Activated CD4-positive, alpha-beta T cell treated with anti-CD3 and anti-CD28 coated beads for 36 hours (primary cell): ENCODE measurements at places on chromosomes 6 and 20. TPM values are rescaled to one million over a fixed set of nuclear protein-coding genes. Genes with fewer than 3 reads are reported as not detected.

GRCh38 chr6:99501762-99502161 lies 13.5 kb downstream of the USP45 start:
- no peak for DNase-seq

DNA sequence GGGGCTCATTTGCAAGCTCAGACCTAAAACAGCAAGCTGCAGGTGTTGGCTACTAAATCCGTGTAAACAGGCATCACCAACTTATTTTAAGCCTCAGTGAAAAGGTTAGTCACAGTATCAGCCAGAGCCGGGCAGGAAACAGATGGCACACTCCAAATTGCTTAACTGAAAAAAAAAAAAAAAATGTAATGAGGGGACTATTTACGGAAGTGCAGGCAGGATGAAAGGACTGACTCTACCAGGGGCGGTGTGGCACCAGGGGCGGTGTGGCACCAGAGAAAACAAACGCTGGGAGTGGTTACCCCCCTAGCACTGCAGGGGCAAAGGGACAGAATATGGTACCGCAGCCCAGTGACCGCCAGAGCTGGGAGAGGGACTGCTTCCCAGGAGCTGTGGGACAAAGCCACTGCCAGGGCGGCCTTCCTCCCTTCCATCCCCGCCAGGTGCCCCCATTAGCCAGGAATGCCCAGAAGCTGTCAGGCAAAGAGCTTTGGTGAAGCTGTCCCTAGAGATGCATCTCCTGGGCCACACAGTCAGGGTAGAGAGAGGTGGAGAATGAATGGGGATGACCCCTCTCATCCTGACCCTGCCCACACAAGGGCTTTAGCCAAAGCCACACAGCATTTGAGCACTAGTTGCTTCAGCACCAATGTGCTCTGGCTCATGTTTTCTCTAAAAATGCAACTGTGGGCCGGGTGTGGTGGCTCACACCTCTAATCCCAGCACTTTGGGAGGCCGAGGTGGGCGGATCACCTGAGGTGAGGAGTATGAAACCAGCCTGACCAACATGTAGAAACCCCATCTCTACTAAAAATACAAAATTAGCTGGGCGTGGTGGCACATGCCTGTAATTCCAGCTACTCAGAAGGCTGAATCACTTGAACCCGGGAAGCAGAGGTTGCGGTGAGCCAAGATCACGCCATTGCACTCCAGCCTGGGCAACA lies 39.6 kb upstream of the GFOD1 start:
- peak; percentile 48 for DNase-seq

DNA sequence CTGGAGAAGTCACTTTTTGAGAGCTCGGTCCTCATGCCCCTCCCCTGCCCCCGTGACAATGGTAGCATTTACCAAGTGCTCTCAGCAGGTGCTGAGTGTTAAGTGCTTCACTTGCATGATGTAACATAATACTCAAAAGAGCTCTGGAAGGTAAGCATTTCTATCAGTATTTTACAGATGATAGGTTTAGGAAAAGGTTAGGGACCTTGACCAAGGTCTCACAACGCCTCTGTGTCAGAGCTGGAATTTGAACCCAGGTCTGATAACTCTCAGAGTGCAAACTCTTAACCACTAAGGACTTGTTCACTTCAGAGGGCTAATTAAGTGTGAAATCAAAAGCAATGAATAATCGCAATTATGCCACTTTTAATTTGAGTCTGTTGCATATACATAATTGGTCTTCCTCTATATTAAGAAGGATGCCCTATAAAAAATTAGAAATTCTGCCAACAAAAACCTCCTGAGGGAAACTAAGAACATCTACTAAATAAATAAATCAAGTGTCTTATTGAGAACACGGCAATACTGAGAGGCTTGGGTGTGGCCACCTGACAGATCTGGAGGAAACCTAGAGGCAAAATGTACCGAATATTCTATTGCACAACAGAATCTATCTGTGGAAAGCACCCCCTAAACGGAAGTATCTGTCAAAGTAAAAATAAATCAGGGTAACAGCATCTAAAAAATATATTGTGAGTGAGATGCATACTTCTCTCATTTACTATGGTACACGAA lies 109.8 kb downstream of the BACH2 start:
- peak; percentile 27 for DNase-seq

GRCh38 chr6:53750052-53750650 lies 44.7 kb upstream of the LRRC1 start:
- no peak for DNase-seq

DNA sequence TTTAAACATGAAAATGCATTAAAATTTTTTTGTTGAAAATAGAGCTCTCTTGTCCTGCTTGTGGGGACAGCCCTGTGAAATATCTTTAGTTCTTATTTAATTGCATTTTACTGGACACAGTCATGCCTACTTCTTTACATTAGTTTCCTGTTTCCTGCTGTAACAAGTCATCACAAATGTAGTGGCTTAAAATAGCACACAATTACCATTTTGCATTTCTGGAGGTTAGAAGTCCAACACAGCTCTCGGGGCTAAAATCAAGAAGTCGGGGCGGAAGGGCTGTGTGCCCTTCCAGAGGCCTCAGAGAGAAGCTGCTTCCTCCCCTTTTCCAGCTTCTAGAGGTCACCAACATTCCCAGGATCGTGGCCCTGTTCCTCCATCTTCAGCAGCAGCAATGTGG lies 29.4 kb downstream of the PNLDC1 start:
- no peak for DNase-seq

- no peak for DNase-seq
Observed at GRCh38 chr6:85537055-85537494, 56.6 kb downstream of the SNX14 start.

- no peak for DNase-seq
Observed at GRCh38 chr6:70107852-70108629, 194.8 kb downstream of the COL9A1 start.

DNA sequence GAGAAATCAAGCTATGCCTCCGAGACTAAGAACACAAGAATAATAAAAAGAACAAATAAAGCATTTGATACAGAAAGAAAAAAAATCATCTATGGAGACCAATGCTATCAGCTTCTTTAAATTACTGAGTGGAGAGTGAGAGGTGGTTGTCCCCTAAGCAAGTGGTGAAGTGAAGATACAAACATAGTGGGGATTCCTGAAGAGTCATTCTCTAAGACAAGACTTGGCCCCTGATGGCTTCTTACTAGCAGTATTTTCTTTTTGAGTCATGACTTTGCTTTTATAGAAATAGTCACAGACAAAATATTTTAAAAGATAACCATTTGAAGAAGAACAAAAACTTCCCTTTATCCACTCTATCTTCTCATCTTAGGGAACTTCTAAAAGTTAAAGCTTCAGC lies 261.4 kb upstream of the PRDM1 start:
- no peak for DNase-seq

DNA sequence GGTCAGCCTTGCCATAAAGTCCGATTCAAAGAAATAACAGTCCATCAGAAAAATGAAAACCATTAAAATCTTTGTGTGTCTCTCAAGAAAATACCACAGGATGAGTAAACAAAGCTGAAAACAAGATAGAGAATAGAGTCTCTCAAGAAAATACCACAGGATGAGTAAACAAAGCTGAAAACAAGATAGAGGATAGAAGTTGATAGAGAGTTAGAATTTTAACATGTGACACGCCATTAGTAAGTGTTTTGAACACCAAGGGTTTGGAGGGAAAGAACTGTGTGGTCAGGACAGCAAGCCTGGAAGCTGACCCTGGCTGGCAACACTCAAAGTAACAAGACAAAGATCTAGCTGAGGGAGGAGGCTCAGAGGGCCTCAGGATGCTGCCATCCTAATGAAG lies 43.9 kb upstream of the PRND start:
- no peak for DNase-seq

The DLK2 gene
- total RNA-seq: 1.9 TPM

DNA sequence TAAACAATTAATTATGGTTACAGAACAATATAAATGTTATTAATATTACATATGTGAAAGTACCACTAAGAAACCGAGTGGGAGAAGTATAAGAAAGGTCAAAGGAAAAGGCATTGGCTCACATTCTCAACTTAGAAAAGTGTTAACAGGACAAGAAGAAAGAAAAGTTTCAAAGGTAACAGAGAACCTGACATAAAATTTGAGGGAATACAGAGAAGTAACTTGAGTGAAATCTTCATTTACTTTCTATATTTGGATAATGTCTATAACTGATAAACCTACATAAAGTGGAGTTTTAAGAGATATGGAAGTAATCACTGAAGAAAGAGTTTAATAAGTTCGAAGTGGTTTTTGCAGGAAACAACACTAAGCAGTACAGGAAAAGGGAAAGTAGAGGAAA lies 30.1 kb downstream of the REPS1 start:
- no peak for DNase-seq

The KCNB1 gene
- not detected for total RNA-seq
